ENCODE measurements at places on chromosomes 11 and 22. TPM values are rescaled to one million over a fixed set of nuclear protein-coding genes. Genes with fewer than 3 reads are reported as not detected.

Gene CLCF1
- 0.29 TPM for total RNA-seq

Gene MUC5AC
- not detected for total RNA-seq

GRCh38 chr11:128294001-128294670 is 293.2 kb downstream of the ETS1 start:
- peaks cover 96% of the 10 kb centered on the region for H3K4me1 ChIP-seq
- H3K36me3 ChIP-seq, result peaks cover 60% of the 10 kb centered on the region
- no peaks in the 10 kb centered on the region for H3K27me3 ChIP-seq
- H3K4me3 ChIP-seq, result no peak overlapping the region
- no peak for DNase-seq

DNA sequence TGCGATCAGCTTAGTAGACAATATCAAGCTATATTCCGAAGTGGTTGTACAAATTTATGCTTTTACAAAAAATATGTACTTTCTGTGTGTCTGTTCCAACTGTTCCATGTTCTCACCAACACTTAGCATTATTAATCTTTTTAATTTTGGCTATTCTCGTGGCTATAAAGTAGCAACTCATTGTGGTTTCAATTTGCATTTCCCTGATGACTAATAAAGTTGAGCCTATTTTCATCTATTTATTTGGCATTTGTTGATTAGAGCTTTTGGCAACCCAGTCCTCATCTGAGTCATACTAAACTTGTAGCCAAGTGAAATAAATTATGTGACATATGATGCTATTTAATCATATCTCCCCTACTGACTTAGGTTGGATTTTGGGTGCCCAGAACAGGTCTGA is 115.9 kb downstream of the FBXO7 start:
- DNase-seq, result no peak
- no peaks in the 10 kb centered on the region for H3K36me3 ChIP-seq
- no peak overlapping the region for H3K27ac ChIP-seq
- H3K4me3 ChIP-seq, result no peak overlapping the region
- no peaks in the 10 kb centered on the region for H3K4me1 ChIP-seq

GRCh38 chr11:126344141-126345080 is 11.1 kb upstream of the ST3GAL4 start:
- H3K4me3 ChIP-seq, result no peak overlapping the region
- peaks cover 29% of the 10 kb centered on the region for H3K36me3 ChIP-seq
- H3K27ac ChIP-seq, result peak overlapping the region; percentile 25
- no peak for DNase-seq

Gene SLC22A12
- not detected for total RNA-seq

Gene BBOX1
- total RNA-seq, result not detected

Gene SLC35F2
- total RNA-seq, result 11.0 TPM

Gene RTN4R
- 3.7 TPM for total RNA-seq

- H3K4me1 ChIP-seq, result peaks cover 9% of the 10 kb centered on the region
- H3K4me3 ChIP-seq, result no peak overlapping the region
- H3K27ac ChIP-seq, result no peak overlapping the region
- H3K27me3 ChIP-seq, result no peaks in the 10 kb centered on the region
- no peak for DNase-seq
- H3K36me3 ChIP-seq, result peaks cover 4% of the 10 kb centered on the region
These were observed 6.3 kb downstream of the CCDC34 start for GRCh38 chr11:27356624-27357222.

DNA sequence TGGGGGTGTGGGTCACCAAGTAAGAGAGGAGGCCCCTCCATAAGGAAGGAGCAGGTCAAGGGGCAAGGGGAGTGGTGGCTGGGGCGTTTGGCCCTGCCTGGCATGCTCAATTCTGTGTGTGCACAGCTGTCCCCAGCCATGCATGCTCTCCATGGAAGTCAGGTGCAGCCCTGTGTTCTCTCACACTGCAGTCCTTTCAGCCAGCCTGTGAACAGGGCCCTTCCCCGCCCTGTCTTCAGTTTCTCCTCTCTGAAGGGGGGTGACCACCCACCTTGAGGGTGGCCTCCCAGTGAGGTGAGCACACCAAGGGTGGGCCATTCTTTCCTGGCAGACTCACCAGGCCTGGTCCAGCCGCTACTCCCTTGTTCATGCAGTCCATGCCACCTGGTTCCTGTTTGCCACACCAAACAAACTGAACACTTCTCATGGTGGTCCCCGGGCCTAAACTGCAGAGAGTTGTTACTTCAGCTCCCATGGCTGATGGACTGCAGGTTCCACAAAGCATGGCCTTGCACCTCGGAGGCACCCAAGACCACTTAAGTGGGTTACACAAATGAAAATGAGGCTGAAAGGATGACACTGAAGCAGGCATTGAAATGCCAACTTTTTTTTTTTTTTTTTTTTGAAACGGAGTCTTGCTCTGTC is 1.7 kb upstream of the CHCHD10 start:
- H3K36me3 ChIP-seq, result peaks cover 18% of the 10 kb centered on the region
- peaks cover 49% of the 10 kb centered on the region for H3K4me1 ChIP-seq

Gene CCDC116
- 1.6 TPM for total RNA-seq

GRCh38 chr11:3942956-3943497 is 87.6 kb downstream of the STIM1 start:
- peaks cover 42% of the 10 kb centered on the region for H3K36me3 ChIP-seq
- H3K27ac ChIP-seq, result peak overlapping the region; percentile 89
- H3K27me3 ChIP-seq, result no peaks in the 10 kb centered on the region
- no peak for DNase-seq
- H3K4me3 ChIP-seq, result peak overlapping the region; percentile 39

DNA sequence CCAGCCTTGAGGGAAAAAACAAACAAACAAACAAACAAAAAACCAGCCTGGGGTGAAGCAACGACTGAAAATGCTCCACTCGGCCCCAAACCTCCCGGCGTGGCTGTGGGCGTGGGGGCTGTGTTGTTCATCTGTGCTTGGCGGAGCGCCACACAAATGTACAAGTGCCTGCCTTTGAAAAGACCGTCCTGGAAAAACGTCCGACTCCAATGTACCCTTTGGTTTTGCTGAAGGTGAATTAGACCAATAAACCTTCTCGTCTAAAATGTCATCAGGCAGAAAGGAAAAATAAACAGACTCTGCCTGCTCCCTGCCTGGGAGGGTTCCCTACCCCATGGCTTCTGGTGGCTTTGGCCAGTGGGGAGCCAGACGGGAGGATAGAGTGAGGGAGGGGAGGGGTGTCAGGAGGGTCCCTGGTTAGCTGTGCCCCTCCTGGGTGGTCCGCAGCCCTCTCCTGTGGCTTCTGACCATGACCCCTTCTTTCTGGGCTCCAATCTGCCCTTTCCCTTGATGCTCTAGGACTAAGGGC is 93.9 kb downstream of the TRMU start:
- H3K27ac ChIP-seq, result no peak overlapping the region
- DNase-seq, result no peak
- H3K27me3 ChIP-seq, result peaks cover 7% of the 10 kb centered on the region
- H3K4me1 ChIP-seq, result peaks cover 18% of the 10 kb centered on the region
- no peaks in the 10 kb centered on the region for H3K36me3 ChIP-seq
- no peak overlapping the region for H3K4me3 ChIP-seq

GRCh38 chr11:86938900-86939880 is 16.0 kb downstream of the FZD4 start:
- H3K4me3 ChIP-seq, result no peak overlapping the region
- H3K36me3 ChIP-seq, result no peaks in the 10 kb centered on the region
- no peaks in the 10 kb centered on the region for H3K4me1 ChIP-seq

Gene APOBEC3H
- 89.7 TPM for total RNA-seq

Gene CABP7
- not detected for total RNA-seq

GRCh38 chr11:121431820-121432526 is 20.1 kb upstream of the SORL1 start:
- H3K27ac ChIP-seq, result no peak overlapping the region
- peaks cover 1% of the 10 kb centered on the region for H3K4me1 ChIP-seq
- DNase-seq, result no peak
- no peaks in the 10 kb centered on the region for H3K36me3 ChIP-seq
- no peak overlapping the region for H3K4me3 ChIP-seq

DNA sequence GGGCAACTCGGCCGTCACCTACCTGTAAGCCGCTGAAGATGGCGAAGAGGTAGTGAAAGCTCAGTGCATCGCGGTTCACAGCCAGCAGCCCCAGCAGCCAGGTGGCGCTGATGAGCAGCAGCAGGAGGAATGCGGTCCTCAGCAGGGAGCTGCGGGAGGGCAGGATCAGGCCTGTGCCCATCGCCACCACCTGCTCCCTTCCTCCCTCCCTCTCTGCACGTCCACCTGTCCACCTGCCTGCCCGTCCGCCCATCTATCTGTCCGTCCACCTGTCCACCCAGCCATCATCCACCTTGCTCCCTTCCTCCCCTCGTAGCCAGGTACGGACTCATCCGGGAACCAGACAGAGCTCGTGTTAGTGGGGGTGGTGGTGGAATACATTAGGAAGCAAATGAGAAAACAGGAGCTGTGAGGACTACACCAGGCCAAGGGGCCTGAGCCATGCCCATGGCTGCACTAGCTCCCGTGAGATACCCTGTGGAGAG is 32.2 kb downstream of the TRMU start:
- no peak overlapping the region for H3K27ac ChIP-seq
- peaks cover 11% of the 10 kb centered on the region for H3K27me3 ChIP-seq
- H3K4me1 ChIP-seq, result peaks cover 17% of the 10 kb centered on the region
- no peak overlapping the region for H3K4me3 ChIP-seq

Gene NCR3LG1
- 1.9 TPM for total RNA-seq

DNA sequence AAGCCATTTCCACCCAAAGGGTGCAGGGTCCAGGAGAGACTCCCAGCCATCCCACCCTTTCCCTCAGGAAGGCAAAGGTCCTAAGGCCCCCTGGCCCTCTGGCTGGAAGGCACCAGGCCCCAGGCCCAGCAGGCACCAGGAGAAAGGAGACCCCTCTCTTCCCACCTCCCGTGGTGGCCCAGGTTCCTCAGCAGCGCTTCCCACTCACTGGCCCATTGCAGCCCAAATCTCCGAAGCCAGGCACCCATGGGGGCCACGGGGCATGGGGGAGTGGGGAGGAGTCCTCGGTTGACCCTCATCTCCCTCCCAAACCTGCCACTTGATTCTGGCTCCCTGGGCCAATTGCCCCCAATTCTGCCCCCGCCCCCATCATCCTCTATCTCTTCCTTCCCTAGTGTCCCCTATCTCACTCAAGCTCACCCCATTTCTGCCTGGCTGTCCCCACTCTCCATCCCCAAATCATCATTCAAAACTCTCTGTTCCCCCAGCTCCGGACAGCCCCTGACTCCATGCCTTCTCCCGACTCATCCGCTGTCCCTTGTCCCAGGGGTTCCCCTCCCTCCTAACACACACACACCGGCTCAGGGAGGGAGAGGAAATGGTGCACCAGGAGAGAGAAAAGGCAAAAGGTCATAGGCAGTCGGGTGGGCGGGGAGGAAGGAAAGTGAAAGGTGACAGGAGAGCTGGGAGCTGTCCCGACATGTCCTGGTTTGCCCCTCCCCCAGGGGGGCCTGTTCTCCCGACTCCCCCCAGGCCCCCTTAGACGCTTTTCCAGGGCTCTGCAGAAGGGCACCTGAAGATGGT is 1.2 kb downstream of the LIF start:
- H3K27me3 ChIP-seq, result no peaks in the 10 kb centered on the region
- peak overlapping the region; percentile 98 for H3K27ac ChIP-seq

Gene RAB6A
- 97.7 TPM for total RNA-seq

DNA sequence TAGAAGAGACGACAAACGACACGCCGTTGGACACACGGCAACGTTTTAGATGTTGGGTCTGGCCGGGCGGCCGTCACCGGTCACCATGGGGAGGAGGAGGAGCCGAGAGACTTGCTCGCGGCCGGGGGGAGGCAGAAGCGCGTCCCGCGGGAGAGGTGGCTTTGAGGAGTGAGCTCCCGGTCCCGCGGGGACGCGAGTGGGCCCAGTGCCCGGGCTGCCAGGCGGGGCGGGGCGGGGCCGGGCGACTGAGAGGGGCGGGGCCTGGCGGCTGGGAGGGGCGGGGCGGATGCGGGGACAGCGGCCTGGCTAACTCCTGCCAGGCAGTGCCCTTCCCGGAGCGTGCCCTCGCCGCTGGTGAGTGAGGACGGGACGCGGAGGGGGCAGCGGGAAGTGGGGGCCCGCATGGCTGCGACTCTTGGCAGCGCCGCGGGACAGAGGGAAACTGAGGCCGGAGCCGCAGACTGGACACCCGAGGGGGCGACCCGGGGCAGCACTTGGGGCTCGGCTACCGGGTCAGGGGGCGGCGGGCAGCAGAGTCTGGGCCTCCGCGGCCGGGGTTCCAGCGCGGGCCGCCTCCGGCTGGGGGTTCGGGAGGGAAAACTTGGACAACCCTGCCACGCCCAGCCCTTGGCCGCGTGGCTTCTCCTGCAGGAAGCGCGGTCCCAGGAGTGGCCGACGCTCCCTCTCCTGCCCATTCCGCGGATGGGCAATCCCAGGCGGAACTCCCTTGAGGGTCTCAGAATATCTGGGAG is at the start of gene TSPO:
TSS of gene TSPO (plus strand) at position 309 of the 752 bp plus-strand sequence. CDS start 7,680 bp downstream, outside the sequence.
- H3K27me3 ChIP-seq, result no peaks in the 10 kb centered on the region
- DNase-seq, result peak; percentile 59
- peak within 1 kb of the TSS; percentile 92 for H3K27ac ChIP-seq
- H3K4me1 ChIP-seq, result peaks cover 36% of the 10 kb centered on the region
- H3K36me3 ChIP-seq, result no peaks in the 10 kb centered on the region

All from activated CD8-positive, alpha-beta T cell treated with anti-CD3 and anti-CD28 coated beads, Interleukin-2, amount 10 ng/mL, durations not matched to agents 7 days and 5 days (primary cell).